AG09309 (cell line): ENCODE measurements at places on chromosomes 2 and 18.

DNA sequence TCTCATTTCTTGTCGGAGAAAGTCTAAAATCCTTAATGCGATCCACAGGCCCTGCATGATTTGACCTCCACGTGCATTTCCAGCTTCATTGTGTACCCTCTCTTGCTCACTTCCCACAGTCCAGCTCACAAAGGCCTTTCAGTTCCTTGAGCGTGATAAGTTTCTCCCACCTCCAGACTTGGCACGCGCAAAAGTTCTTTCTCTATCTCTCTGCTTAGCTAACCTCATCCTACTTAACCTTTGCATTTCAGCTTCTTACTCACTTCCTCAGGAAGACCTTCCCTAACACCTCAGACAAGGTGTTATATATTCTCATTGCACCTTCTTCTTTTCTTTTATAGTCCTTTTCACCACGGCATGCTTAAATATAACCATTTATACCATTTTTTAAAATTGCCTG, 124.8 kb upstream of the XPO1 start:
- DNase-seq: no peak

DNA sequence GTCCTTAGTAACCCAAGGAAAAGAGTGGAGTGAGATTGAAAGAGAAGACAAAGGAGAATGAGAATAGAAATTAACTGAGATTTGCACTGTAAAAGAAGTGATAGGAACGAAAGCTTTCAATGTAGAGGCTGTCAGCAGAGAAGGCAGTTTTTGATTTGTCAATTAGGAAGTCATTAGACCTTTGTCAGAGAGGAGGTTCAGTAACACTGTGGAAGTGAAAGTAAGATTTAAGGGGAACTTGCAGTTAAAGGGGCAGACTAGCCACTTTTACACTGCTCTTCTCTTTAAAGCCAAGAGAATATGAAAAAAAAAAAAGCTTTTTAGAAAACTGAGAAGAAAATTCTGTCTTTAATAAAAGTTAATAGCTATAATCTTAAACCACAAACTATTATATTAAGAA, 11.5 kb upstream of the KYNU start:
- DNase-seq: no peak

- DNase-seq: no peak
Observed at GRCh38 chr2:169507698-169508097, 1.8 kb upstream of the KLHL41 start.

DNA sequence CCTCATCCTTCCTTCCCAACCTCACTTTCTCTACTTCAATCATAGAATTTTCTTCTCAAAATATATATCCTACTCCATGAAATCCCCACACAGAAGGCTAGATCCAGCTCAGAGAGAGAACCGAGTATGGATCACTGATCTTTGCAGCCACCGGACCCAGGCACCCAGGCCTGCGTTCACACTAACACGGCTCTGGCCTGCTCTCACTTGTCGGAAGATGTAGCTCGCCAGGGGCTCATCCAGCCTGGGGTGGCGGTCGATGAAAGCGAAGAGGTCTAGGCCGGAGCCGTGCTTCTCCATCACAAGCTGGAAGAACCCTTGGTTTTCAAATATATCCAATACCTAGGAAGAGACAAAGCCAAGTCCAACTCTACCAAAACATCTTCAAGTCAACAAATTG, 12.7 kb upstream of the MTERF4 start:
- DNase-seq: no peak

DNA sequence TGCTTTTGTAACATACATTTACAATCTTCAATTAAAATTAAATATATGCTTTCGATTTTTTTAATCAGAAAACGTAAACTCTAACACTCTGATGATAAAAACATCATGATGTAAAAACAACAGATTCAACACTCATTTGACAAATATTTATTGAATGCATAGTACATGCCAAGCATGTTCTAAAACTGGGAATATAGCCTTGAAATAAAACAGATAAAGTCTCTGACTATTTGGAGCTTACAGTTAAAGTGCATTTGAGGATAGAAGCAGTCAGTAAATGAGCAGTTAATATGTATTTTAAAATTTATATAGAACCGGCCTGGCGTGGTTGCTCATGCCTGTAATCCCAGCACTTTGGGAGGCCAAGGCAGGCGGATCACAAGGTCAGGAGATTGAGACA, 47.8 kb downstream of the TMX3 start:
- no peak for DNase-seq

- no peak for DNase-seq
Observed at GRCh38 chr18:44927127-44927849, 246.6 kb downstream of the SETBP1 start.

- no peak for DNase-seq
Observed at GRCh38 chr2:11389052-11389420, 44.6 kb upstream of the ROCK2 start.
